ENCODE measurements at places on chromosomes 4 and X.

DNA sequence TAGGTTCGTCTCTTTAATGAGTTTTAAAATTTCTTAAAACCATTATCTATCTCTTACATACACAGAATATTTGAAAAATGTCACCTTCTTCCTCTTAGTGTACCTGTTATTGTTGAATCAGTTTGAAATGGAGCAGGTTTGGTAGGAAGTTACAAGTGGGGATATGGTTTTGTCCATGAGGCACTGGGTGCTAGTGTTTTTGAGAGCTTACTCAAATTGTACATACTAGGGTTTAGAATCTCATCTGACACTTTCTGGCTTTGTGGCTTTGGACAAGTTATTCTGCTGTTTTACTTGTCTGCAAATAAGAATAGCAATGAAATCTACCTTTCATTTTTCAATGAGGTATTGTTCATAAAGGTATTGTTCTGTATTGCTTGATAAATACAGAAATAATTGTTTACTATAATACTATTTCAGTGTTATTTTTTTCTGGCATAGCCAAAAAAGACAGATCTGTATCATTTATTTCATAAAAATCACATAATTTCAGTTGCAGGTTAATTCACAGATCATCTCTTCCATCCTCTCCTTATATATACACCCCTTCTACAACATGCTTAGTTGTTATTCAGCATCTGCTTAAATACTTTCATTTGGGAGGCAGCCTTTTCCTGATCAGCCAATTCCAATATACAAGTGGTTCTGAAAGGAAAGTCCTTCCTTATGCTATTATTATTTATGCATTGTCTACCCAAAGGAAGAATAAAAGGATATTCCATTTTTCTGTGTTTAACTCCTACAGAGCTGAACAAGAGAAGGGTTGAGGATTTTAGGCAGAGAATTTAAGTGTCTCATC, 13.3 kb downstream of the NCAPG start:
- DNase-seq = no peak

DNA sequence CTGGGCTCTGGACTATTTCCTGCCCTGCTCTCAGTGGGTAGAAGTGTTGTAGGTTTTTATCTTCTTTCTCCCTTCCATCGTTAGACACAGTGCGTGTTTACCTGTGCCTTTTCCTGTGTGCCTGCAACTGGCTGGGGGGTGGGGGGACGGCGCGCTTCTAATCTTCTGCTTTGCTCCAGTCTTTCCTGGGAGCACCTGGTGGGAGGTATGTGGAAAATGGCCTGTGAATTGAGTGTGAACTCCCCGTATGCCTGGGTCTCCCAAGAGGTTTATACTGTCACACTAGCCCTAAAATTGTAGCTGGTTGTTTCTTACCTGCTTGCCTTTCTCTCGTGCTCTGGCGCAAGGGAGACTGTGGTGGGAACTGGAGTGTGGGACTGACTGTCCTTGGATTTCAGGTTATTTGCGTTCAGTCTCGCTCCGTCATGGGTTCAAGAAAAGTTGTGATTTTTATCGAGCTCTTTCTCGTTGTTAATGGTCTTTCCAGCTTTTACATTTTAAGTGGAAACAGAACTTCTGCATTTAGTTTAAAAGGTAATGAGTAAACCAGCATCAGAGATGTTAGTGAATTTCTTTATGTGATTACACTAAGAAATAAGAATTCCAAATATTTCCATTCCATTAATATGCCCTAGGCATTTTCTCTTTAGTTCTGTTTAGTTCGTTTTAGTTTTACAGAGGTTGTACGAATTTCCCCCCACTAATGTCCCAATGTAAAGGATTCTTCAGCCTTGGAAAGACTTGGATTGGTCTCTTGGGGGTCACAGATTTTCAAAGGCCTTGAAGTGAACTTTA, 15.3 kb downstream of the MRPL1 start:
- no peak for DNase-seq

GRCh38 chr4:67480810-67481209, 64.5 kb downstream of the CENPC start:
- DNase-seq = no peak

DNA sequence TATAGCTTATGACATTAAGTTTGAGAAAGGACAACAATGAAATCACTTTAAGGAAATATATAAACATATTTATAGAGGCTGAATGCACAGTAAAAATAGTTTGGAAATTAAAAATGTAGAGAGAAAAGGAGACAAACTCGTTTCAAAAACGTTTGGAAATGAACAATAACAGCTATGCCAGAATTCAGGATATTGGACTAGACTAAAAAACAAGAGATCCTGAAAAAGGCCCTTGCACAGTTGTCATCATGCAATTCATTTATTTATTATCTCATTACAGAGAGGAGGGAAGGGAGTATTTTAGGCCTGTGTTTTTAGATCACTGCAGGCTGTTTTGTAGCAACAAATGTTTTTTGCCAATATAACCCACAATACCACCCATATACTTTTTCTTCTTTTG, 527.2 kb downstream of the ADGRL3 start:
- DNase-seq = no peak

DNA sequence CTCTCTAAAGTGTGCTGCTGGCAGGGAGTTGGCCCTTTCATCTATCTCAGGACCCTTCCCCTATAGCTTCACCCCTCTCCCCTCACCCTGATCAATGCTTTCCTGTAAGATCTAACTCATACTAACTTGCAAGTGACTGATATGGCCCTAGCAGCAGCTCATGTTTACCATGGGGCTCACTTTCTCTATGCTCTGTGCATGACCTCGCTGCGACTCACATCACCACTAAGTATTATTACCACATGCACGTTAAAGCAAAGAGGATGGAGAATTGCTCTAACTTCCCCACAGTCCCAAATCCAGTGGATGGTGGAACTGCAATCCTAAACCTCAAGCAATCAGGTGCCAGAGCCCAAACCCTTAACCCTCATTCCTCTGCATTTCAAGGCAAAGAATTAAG, 626.6 kb downstream of the MID1IP1 start:
- DNase-seq = no peak

DNA sequence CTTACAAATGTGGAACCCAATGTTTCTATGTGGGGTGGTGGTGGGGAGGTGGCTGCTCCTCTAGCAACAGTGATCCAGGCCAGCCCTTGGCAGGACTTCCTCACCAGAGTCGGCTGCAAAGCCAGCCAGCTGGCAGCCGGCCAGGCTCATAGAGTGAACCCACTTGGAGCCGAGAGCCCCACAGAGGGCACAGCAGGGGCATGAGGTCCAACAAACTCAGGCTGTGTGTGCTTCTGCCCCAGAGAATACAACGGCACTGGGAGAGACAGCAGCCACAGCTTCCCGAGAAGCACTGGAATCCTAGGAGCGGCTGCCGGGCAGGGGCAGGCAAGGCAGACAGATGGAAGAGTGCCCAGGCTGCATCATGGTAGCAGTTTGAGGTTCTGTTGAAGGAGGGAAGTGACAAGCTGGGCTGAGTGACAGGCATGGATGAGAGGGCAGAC, 23.5 kb upstream of the SOWAHD start:
- DNase-seq = peak; percentile 68

DNA sequence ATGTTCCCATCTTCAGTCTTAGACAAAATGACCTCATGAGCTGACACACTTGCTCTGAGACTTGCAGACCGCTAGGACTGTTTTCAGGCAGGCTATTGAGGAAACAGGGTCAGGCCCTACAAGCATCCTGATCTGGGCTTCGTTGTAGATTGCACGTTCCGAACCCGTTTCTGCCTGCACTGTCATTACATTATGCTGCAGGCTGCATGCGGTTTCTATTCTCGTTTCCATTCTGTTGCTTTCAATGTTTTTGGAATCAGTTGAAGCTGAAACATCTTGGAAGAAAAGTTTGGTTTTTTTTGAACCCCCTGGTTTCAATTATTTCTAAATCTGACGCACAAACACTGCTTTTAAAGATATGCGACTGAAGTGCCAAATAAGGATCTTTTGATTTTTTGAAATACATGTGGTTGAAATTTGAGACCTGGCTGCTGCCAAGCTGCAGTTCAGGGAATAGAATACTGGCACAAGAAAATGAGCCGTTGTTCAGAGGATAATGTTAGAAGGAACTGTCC, 716.1 kb upstream of the INTU start:
- DNase-seq = no peak

GRCh38 chr4:163662768-163663167, 168.3 kb downstream of the TMA16 start:
- DNase-seq = no peak

GRCh38 chr4:88860586-88860985, 163.0 kb upstream of the NAP1L5 start:
- no peak for DNase-seq

GRCh38 chrX:74293343-74293946, 10.5 kb upstream of the ZCCHC13 start:
- DNase-seq = peak; percentile 57

- DNase-seq = no peak
Observed at GRCh38 chr4:177511611-177512010, 69.4 kb upstream of the AGA start.

- DNase-seq = no peak
Observed at GRCh38 chr4:98728433-98728832, 70.0 kb upstream of the TSPAN5 start.

DNA sequence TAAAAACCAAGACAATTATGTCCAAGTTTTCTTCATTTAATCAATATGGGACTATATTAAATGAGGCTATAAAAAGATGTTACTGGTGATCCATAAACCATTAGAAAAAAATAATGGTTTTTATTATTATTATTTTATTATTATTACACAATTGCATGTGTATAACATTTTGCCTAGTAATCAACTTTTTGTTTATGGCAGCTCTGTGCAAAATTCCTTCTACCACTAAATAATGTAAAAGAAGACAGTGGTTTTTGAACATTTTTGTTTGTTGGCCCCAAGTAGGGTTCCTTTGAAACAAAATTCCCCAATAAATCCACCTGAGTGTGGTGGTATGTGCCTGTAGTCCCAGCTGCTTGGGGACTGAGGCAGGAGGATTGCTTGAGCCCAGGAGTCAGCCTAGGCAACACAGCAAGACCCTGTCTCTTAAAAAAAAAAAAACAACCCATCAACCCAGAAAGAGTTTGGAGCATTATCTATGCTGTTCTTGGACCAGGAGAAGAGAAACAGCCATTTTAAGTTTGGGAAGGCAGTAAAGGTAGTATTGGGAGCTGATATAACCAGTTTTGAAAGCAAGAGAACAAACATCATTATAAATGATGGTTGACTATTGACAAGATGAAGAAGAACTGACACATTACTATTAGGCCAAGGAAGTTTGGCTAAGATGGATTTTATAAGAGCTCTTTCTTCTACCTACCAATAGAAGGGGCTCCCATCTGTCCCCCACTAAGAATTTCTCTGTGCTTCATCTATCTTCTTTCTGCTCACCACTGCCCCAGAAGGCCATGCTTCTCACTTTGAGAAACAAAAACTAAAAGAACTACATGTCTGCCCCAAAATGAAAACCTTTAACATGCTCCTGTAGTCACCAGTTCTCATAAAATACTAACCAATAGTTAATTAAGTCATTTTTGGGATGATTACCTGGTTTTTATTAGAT, 2.2 kb downstream of the TMEM156 start:
- no peak for DNase-seq

GRCh38 chrX:31092970-31093638, 21.3 kb upstream of the FTHL17 start:
- no peak for DNase-seq

- no peak for DNase-seq
Observed at GRCh38 chr4:3241898-3242524, 6.9 kb upstream of the MSANTD1 start.

- no peak for DNase-seq
Observed at GRCh38 chrX:74540635-74541249, 73.7 kb downstream of the RLIM start.

DNA sequence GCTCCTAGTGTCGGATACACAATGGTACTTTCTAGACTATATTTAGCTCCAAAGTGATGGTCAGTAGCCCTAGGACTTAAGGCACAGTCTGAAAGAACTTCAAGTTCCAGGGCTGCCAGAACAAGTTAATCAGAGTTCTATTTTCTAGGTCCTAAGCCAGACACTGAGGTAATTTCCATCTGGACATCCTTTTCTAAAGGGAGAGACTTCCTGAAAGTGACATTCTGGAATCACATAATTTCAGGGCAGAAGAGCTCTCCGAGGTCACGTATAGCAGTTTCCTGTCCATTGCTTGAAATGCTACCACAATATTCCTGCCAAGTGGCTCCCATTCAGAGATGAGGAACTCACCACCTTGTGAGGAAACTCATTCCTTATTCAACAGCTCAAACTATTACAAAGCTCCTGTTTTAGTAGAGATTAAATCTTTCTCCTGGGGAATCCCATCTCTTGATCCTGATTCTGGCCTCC, 117.9 kb downstream of the COL25A1 start:
- no peak for DNase-seq

DNA sequence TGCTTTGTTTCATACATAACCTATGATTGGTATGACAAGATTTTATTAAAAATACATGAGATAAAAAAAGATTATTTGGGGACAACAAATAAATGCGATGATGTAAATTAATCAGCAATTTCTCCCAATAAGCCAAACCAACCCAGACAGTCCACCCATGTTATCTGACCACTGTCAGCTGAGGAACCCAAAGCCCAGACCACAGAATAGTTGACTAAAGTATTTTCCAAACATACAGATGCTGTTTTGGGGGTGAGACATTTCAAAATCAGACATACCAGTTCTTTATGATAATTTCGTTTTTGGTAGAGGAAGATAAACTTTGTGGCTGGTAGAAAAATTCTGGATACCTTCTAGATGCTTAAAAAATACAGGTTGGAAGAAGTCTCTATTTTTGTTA, 650.8 kb upstream of the FAM241A start:
- no peak for DNase-seq
